EL (cell line): ENCODE measurements at places on chromosomes 7 and 10.

DNA sequence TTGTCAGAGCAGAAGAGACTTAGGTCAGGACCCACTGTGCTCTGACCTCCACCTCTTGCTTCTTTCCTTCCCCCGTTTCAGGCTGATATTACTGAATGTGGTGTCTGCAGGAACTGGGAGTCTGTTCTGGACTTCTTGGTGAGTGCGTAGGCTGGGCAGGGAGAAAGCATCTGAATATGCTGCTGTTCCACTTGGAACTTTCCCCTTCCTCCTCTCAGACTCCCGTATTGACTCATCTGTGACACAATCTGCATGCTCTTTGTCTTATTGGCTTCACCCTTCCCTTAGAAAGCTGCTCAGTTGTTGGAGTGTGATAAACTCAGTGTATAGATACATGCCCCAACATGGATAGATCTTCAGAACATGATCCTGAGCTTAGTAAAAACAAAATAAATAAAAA is 137.6 kb upstream of the HABP2 start:
- no peak for DNase-seq

GRCh38 chr7:157470701-157471131 is 133.9 kb downstream of the DNAJB6 start:
- no peak for DNase-seq

- DNase-seq, result peak; percentile 98
Measured at GRCh38 chr10:71840177-71840957, 10.7 kb downstream of the PSAP start.

DNA sequence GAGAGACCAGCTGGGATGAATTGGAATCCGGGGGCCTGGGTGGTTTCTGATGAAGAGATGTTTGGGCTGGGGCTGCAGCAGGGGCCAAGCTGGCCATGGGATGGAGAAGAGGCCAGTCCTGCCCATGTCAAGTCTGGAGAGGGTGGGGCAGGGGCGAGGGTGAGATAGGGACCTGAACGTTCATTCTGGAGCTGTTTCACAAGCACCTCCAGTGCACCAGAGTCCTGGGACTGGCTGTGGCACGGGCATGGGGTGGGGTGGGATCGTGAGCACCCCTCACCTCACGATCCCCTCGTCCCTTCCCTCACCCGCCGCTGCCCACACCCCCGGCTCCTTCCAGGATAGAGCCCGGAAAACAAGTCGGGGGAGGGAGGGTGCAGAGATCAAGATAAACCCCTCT is 25.8 kb upstream of the PSMG3 start:
- no peak for DNase-seq

DNA sequence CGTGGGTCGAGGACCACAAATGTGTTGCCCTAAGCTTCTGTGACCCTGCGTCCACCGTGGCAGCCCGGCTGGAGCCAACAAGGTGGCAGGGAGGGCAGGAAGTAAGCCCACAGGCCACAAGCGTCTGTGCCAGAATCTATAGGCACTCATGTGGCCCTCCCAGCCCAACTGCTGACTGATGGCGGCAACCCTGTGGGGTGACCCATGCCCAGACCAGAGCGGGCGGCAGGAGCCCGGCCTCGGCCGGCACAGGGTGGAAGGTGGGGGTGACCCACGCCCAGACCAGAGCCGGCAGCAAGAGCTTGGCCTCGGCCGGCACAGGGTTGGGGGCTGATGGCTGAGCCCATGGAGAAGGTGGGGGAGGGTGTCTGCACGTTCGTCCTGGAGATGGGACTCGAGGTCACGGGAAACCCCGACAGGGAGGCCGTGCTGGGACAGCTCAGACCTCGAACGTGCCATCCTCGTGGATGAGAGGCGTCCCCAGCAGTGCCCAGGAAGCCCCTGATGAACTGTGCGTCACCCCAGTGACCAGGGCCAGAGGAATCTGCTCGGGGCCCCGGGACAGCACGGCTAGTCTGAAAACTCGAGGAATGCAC is 181.0 kb downstream of the ELFN1 start:
- peak; percentile 37 for DNase-seq

DNA sequence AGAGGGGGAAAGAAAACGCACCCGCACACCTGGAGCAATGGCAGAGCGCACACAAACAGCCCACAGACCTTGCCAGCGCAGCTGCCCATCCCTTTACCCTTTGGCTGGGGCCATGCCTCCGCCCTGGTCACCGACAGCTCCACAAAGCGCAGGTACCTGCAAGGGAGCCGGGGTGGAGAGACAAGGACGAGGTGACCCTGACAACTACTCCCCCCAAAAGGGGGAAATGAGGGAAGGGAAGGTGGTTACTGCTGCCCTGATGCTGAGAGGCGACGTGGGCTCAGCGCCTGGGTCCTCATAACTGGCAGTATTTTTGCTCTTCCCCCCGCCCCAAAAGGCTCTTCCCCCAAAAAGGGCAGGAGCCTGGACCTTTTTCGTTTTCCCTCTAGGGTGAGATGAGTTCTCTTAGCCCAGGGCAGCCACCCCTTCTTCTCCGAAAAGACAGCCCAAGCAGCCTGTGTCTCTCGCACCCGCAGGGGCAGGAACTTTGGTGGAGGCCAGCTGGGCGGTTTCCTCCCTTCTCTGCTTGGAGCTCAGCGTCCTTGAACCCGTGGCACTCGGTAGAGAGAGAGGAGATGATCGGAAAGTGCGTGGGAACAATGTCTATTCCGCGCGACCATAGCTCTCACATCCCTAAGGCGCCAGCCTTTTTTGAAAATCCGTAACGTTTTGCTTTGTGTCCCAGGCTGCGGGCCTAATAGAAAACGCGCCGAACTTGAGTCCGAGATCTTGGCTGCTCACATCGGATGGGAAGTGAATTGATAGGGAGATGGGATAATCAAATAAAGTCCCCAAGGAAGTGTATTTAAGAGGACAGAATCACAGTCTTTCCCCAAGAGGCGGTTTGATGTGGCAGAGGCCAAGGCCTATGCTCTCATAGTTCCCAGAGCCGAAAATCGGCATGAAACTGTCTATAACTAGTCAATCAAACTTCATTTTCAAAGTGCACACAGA is 1.0 kb downstream of the NKX2-3 start:
- DNase-seq, result no peak

GRCh38 chr7:31044529-31044928 is 7.6 kb upstream of the ADCYAP1R1 start:
- no peak for DNase-seq

DNA sequence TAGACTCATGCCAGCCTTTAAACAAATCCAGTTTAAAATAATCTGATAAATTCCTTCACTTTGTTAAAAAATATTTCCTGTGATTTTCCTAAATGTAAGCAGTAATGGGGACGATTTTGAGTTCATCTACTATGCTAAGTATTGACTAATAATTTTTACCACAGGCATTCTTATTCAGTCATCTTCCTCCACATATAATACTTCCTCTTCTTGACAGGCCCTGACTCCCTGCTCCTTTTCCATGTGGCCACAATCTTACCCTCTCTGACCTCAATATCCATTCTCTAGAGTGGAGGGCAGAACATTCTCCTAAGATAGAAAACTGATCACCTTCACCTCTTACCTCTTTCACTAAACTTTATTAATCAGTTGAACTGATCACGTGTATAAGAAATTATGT is 7.8 kb downstream of the DNAJC2 start:
- no peak for DNase-seq

- DNase-seq, result no peak
Measured at GRCh38 chr10:9845075-9845474, 1172.6 kb upstream of the CELF2 start.

GRCh38 chr10:97426776-97427570 is 982 bp downstream of the PGAM1 start:
- DNase-seq, result peak; percentile 12

DNA sequence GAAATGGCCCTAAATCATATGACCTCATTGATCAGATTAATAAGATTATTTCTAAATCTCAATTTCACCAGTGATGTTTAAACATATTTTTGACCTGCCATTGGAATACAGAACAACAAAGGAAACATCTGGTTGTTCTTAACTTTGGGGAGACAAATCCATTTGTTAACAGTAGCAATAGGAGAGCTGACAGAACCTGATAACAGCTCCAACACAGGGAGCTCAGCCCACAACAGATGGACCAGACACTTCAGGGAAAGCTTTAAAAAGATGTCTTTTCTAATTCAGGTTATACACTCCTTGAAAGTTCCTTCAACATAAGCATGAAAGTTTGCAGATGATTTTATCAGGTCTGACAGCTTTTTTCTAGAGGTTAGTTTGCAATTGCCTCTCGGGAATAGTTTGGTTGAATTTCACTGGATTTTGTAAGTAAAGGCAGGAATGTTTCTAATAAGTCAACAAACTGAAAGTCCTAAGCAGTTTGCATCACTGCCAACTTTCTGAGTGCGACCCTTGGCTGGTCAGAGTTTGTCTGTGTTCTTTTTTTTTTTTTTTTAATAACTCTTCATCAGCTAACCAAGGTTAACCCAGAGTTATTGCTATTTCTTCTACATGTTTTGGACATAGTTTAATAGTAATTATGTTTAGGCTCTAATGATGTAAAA is 6.5 kb upstream of the MET start:
- no peak for DNase-seq

DNA sequence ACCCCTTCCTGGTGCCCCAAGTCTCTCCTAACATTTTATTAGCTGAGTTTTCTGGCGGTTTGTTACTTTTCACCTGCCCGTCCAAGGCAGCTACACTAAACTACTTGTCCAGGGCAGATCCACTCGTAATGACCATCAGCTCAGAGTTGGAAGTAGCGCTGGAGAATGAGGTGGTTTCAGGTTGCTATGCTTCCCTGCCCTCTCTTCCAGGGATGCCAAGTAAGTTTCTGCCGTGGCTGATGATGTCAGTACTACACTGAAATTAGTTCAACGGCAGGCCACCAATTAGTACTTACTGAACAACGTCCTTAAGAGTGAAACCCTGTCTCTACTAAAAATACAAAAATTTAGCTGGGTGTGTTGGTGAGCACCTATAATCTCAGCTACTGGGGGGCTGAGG is 55.2 kb downstream of the DIP2C start:
- DNase-seq, result no peak

DNA sequence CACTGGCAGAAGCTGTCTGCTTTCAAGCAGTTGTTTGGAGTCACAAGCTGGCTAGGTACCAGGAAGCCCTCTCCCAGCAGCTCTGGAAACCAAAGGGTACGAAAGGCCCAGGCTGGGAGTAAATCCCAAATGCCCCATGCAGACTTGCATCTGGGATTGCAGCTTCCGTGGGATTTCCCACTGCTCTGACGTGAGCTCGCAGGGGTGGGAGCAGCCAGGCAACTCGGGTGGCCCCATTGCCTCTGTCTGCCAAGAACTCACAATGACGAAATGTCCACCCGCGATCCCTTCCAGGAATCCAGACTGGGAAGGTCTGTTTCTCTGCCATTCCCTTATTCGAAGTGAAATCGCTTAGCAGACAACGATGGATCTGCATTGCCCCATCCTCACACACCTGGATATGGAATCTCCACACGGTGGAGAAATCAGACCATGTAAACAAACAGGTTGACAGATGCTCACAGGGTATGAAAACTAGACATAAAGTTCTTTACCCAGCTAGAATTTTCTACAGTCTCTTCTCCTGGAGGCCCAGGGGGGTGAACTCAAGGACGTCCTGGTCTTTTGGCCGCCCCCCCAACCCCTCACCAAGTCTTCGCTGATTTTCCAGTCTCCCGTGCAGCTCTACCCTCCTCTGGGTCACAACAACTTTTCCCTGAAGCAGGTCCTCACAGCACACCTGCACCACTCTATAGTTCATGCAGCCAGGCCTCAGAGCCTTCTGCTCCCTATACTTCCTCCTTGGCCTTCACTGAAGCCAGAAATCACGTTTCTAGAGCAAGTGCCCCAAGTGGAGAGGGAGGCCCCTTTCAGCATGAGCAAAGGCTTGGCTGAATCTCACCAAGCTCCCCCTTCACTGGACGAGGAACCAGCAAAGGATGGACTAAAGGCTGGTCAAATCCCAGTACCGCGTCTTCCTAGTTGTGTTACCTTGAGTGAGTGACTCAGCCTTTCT is 20.0 kb downstream of the SH3PXD2A start:
- DNase-seq, result no peak

- DNase-seq, result peak; percentile 20
Measured at GRCh38 chr10:15824498-15824897, 35.8 kb downstream of the MINDY3 start.

DNA sequence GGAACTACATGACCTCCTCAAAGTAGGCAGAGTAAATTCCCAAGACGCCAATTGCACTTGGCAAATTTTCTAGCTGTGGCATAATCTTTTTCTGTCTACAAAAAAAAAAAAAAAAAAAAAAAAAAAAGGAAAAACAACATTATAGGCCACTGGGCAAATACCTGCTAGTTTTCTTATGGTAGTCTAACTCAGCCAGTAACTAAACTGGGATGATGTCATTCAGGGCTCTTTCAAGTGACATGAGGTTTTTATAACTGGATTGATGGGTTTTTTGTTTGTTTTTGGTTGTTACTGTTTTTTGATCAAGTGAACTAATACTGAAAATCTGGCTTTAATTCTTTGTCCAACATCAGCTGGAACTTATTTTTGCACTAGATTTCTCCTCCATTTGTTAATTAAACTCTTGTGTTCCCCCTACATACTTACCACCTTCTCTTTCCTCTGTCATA is 7.4 kb upstream of the VIM start:
- no peak for DNase-seq

DNA sequence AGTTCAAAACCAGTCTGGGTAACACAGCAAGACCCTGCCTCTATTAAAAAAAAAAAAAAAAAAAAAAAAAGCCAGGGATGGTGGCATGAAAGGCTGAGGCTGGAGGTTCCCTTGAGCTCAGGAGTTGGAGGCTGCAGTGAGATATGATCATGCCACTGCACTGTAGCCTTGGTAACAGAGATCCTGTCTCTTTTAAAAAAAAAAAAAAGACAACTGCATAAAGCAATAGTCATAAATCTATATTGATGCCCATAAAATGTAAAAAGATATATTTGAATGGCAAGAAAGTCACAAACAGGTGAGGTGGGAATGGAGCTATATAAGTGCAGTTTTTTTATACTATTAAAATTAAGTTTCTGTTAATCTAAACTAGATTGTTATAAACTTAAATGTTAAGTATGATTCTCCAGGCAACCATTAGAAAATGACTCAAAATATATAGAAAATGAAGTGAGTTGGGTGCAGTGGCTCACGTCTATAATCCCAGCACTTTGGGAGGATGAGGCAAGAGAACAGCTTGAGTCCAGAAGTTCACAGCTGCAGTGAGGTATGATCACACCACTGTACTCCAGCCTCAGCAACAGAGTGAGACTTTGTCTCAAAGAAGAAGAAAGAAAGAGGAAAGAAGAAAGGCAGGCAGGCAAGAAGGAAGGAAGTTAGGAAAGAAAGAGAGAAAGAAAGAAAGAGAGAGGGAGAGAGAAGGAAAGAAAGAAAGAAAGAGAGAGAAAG is 13.4 kb upstream of the HNRNPH3 start:
- DNase-seq, result no peak

- DNase-seq, result no peak
Measured at GRCh38 chr7:134431815-134432214, 27.1 kb downstream of the AKR1B1 start.

DNA sequence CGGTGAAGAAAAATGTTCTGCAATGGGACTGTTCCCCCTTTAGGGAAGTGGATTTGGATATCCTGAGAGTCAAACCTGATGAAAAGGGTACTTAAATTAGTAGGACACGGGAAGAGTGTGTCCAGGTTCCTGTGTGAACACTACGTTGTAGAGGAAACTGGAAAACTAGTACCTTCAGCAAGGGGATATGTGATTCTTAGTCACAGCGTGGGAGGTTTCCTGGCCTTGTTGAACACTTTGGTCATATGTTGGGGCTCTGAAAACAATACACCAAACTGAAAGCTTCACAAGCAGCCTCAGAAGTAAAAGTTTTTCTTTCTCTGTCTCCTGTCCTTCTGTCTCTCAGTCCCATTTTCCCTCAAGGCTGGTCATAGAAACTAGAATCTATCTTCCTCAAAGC is 306.9 kb upstream of the GLI3 start:
- DNase-seq, result no peak

- no peak for DNase-seq
Measured at GRCh38 chr10:33201056-33201780, 133.2 kb downstream of the NRP1 start.

GRCh38 chr10:1434202-1434601 is 303.1 kb downstream of the ADARB2 start:
- no peak for DNase-seq
